NCI-H524 treated with DMSO at 0.1 percent for 48 hours (cell line): ENCODE measurements at places on chromosomes 6 and 20.
A peak's percentile ranks its signal among the peaks of the same experiment; 100 is the strongest.

DNA sequence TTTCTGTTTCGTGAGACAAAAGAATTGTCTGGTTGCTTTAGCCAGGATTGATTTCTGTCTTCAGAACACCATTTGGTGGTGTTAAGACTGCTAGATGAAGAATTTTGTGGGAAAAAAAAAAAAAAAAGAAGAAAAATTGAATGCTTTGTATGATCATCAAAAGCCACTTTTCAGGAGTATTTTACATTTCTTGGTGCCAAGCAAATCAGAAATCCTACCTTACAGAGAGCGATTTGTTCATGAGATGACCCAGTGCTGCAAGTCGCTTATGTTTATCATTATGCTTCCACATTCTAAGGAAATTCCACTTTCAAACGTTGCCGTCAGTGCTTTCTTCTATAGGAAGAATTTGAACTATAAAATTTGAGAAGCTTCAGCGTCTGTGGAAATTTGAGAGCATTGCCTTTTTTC, 228.7 kb downstream of the BCKDHB start:
- DNase-seq: no peak

DNA sequence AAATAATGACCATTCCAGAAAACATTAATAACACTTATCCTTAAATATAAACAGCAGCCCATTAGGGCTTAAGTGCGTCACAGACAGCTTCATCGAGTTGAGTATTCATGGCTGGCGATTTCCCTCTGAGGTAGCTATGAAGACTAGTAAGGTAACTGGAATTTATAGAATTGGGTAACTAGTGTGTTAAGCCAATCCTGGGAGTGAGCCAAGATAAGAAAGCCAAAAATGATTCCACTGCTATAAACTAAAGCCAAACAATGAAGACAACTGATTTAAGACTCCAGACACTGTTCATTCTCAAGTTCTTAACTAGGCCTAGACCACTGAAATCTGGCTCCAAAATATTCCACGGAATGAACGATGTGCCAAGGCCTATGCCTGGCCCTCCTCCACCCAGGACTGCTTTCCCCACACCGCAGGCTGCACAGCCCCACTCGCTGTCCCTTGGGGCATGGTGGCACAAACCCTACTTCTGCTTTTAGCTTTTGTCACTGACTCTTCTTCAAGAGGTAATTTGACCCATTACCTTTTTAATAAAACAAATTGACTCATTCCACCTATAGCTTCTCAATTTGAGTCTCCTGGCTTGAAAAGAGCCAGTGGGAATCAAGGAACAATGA, 66.0 kb downstream of the BLOC1S5 start:
- no peak for DNase-seq

- DNase-seq: no peak
These were observed 84.1 kb upstream of the EPB41L1 start for GRCh38 chr20:36070451-36070850.

DNA sequence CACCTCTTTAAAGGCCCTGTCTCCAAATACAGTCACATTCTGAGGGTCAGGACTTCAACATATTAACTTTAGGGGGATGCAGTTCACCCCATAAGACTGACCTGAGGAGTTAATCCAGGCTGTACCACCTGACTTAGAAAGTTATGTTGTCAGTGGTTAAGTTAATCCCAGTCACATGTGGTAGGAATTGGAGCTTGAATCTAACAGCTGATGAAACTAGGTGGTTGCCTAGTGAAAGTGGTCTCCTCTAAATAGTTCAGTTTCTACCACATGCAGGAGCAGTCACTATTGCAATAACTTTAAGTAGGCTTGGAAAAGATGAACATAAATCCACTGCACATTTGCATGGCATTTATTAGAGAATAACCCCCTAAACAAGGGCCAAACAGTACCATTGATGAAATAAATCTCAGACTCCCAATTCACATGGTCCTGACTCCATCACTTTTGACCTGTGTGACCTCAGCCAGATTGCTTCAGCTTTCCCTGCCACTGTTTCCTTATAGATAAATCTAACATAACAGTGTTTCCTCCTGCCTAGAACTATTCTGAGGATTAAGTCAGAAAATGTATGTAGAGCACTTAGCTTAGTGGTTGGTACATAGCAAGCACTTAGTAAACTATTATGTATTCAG, 20.1 kb downstream of the SAMD5 start:
- no peak for DNase-seq

GRCh38 chr6:157079277-157079676, 244.0 kb downstream of the TMEM242 start:
- DNase-seq: no peak

DNA sequence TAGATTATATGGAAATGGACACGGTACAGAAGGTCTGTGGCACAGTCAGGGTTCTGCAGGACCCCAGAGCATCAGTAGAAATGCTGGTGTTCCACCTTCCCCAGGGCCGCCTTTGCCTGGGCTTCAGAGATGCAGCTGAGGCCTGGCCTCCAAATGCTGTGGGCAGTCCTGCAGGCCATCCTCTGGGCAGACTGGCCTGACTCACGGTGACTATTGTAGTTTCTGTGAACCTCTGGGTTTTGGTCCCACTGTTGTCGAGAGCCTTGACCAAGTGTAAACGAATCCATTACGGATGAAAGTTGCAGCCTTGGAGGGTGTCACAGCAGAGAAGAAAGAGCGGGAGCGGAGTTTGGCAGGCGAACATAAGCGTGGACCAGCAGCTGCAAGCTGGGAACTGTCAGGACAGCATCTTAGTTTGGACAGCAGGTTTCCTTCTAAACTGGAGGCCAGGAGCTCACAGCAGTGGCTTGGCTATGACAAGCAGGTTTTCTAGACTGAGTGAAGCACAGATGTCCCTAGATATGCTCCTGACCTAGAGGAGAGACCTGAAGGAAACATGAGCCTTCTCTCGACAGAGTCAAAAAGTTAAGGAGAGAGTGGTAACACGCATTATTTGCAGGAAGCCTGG, 46.2 kb upstream of the BCLAF1 start:
- DNase-seq: no peak

DNA sequence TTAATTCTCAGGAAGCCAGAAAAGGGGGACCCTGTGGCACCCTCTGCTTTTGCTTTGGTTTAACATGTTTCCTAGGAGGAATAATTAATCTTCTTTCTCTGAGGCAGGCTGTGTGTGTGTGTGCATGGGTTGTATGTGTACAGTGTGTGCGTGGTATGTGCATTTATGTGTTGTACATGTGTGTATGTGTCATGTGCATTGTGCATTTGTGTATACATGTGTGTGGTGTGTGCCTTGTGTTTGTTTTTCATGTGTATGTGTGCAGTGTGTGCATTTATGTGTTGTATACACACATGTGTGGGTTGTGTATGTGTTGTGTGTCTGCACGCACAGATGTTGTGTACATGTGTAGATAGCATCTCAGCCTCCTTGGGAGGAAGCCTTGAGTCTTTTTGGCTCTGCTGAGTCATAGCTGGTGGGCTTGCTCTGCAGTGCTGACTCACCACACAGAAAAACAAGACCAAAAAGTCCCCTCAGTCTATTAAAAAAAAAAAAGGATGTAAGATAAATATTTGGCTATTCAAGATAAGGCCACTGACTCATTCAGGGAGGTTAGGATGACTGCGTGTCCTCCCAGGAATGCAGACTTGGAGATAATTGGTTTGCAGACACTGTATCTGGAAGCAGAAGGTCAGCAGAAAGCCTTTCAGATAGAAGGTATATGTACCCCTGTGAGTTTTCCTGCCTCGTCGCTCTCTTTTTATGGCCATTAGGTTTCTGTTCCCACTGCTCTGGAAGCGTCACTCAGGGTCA, 58.6 kb downstream of the SYNJ2 start:
- no peak for DNase-seq

DNA sequence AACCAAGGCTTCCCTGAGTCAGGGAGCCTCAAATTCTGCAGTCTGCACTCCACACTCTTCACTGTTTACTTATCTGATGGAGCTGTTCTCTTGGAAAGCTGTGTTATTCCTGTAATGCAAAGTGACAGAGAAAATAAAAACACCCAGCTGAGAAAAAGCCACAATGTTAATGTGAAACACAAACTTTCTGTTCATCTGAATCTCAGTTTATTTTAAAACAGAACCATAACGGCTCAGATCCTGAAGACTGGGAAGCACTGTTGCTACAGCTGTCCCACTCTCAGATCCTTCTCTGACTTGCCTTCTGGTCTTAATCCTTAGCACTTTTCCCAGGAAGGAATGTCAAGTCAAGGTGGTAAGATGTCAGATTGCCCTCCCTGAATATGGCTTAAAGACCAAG, 736.6 kb downstream of the DHX35 start:
- DNase-seq: no peak

- DNase-seq: no peak
These were observed 32.6 kb upstream of the PCMTD2 start for GRCh38 chr20:64222851-64223525.

DNA sequence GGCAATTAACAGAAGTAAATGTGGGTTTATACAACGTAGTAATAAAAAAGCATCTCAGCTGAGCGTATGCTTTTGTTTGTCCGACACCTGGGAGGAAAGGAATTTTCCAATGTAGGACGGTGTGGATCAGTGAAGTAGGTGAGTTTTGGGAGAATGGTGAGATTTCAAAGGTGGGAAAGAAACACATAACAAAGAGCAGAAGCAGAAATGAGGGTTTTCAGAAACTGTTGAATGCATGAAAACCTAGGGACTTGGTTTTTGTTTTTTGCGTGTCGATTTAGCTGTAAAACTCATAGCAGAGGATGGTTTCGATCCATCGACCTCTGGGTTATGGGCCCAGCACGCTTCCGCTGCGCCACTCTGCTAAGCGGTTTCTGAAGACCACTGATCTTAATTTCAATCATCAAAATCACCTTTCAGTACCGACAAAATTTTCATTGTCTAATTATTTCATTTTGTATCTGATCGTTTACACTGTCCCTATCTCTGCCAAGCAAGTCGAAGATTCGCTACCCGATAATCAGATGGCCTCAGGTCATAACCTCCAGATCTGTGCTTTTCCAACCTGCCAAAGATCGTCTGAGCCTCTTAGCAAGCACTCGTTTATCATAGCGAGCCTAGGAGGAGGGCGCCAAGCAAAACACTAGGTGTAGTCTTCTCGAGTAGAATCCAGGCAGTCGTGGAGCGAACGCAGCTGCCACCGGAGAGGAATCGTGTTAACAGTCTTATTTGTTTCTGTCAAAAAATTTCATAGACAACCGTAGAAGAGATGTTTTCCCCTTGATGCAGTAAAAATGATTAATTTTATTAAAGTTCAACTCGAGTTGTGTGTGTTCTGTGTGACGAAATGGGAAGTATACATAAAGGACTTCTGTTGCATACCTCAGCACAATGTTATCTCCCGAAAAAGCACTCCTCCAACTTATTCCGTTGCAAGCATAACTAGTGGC, 20.9 kb upstream of the POM121L2 start:
- peak; percentile 50 for DNase-seq

GRCh38 chr6:168190014-168190405, 111.0 kb upstream of the FRMD1 start:
- DNase-seq: no peak

- DNase-seq: peak; percentile 20
These were observed 30.9 kb downstream of the ANGPT4 start for GRCh38 chr20:884983-885952.

GRCh38 chr6:5904532-5904931, 102.2 kb downstream of the NRN1 start:
- DNase-seq: no peak

DNA sequence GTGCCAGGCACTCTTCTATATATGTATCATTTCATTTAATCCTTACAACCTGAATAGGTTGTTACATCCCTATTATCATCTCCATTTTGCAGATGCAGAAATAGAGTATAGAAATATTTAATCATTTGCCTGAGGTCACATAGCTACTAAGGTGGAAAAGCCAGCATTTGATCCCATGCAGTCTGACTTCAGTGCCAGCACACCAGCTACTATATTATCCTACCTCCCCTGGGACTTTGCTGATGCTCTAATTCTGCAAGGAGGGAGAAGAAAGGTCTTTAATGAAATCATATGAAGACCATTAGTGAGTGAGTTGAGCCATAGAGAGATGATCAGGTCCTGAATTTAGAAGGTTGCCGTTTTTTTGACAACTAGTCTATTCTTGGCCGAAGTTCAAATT, 53.7 kb downstream of the TOP1 start:
- DNase-seq: no peak

GRCh38 chr20:2149507-2149906, 47.9 kb downstream of the STK35 start:
- DNase-seq: no peak

GRCh38 chr6:96184798-96185197, 169.0 kb downstream of the FUT9 start:
- no peak for DNase-seq

GRCh38 chr6:30155520-30156261, 5.3 kb downstream of the TRIM10 start:
- no peak for DNase-seq

DNA sequence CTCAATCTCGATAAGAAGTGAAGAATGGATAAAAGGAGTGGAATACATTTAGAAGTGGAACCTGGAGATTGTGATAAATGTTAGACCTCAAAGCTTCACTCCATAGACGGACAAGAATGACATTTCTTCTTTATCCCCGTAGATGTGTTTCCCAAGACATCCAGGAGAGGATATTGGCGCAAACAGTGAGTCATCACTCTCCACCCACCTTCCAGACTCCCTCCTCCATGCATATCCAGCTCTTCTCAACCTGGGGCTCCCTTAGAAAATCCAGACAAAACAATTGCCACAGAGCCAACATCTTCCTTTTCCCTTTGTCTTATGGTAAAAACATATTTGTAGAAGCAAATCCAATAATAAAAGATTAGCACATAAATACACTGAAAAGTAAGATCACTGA, 586.1 kb downstream of the PTPRT start:
- DNase-seq: no peak

GRCh38 chr6:137856138-137856898, 10.7 kb upstream of the TNFAIP3 start:
- no peak for DNase-seq

DNA sequence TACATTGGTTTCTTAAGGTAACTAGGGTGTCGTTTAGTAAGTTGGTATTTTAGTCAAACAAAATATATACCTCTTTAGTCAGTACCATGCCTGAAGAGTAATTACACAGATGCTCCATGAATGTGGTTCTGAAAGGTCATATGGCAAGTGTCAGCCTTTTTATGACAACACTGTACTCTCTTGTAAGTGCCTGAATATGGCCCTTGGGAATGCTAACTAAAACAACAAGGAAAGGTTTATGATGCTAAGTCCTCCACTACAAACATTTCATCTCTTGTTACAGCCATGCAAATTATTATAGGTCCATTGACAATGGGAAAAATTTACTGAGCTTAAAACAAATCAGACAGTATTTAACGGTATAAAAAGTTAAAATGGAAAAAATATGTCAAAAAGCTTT, 39.0 kb upstream of the SUPT3H start:
- DNase-seq: no peak

DNA sequence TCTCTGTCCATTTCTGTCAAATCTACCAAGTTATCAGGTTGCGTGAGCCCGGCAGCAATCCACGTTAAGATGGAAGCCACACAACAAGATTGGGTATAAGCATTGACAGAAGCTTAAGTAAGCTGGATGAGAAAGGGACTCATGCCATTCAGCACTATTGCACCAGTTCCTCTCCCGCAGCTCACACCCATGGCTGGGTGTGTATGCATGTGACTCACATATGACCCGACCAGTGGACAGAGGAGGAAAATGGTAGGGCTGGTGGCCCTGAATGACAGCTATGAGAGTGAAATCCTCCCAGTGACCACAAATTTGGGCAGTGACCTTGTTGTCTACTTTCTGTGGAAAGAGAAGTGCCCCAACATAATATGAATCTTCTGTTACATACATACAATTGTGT, 113.5 kb downstream of the OTOR start:
- no peak for DNase-seq
